ENCODE measurements at places on chromosomes 2 and 18.

- no peak for DNase-seq
Measured at GRCh38 chr2:160695402-160696086, 201.9 kb upstream of the RBMS1 start.

- no peak for DNase-seq
Measured at GRCh38 chr2:18993756-18994338, 364.6 kb downstream of the OSR1 start.

- DNase-seq: no peak
Measured at GRCh38 chr2:56382466-56382865, 198.7 kb downstream of the CCDC85A start.

DNA sequence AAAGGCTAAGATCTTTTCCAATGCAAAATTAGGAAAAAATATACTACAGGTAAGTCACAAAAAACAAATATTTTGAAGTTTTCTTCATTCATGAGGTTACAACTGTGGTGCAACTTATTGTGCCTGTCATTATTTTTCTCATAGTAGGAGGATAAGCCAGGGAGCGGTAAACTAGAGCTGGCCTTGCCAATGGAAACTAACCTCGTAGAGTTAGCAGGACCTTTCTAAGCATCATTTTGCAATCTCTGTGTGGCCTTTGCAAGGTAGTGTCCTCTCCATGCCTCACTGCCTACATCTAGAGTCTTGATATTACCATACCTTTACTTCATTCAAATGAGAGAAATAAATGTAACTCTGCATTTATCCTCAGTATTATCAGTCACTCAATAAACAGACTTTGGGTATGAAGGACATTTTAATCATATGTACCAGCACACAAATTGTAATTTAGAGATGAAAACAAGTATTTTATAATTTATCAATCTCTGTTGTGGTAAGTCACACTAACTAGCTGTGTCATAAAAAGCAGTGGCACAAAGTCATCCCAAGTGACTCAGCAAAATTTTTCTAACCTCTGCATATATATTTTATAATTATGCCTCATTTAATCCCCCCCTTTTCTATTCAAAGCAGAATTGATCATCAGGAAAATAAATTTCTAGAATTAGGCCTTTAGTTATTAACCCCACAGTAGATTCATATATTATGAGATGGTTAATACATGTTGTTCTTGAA is 47.0 kb downstream of the LANCL1 start:
- no peak for DNase-seq

- peak; percentile 52 for DNase-seq
Measured at GRCh38 chr2:190879474-190880377, 895 bp upstream of the GLS start.

GRCh38 chr2:169891593-169892298 is 64.5 kb downstream of the UBR3 start:
- no peak for DNase-seq

DNA sequence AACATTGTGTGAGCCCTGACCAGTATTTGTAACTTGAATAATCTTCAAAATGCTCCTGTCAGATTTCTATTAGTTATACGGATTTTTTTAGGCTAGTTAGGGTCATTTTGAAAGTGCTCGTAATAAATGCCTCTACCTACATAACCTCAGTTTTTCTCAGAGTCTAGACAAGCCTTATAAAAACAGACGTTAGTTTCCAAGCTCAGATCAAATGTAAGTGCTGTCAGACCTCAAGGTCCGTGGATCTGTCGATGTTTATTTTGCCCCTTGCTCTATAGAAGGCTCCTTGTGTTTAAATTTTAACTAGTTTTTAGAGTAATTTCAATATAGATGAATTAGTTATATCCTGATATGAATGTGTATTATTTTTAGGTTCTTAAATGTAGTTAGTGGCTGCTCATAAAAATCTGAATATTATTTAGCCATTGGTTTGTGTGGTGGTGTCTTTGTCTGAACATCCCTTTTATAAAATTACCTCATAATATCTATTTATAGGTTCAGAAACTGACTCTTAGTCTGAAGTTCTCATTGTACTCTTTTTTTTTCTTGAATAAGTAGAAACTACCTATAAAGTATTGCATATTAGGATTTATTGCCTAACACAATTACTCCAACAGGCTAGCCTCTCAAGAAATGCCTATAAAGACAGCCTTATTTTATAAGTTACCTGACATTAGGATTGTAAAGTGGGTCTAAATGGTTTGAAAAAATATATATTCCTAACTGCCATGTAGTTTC is 71.1 kb downstream of the MTA3 start:
- DNase-seq: no peak

DNA sequence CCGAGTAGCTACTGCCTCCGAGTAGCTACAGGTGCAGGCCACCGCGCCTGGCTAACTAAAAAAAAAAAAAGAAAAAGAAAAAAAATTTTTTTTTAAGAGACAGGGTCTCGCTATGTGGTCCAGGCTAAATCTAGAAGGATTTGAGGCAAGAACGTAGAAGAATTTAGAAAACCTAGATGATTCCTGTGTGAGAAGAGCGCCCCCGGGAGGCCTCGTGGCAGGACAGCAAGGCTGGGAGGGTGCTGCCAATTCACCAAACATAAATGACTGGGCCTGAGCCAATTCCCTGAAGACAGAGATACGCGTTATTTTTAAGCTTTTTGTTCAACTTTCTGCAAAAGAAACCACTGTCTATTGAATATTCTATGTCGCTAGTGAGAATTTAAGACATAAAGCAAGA is 90.1 kb upstream of the TGFA start:
- DNase-seq: no peak

DNA sequence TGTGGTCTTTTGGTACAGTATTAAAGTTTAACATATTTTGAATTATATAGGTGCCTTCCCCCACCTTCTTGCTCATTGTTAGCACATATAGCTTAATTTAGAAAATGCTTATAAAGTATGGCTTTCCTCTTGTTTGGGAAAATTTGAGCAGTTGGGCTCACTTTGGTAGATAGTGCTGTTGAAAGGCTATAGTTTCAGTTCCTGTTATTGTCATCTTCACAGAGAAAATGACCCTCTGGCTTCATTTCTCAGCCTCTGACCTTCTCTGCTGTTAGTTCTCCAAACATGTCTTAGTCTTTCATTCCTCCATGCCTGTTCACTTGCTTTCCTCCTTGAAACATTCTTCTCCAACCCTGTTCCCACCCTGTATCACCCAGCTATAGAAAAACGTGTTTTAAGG is 200.6 kb downstream of the WDR7 start:
- DNase-seq: no peak

- DNase-seq: no peak
Measured at GRCh38 chr2:96679848-96680247, 37.3 kb downstream of the FER1L5 start.

DNA sequence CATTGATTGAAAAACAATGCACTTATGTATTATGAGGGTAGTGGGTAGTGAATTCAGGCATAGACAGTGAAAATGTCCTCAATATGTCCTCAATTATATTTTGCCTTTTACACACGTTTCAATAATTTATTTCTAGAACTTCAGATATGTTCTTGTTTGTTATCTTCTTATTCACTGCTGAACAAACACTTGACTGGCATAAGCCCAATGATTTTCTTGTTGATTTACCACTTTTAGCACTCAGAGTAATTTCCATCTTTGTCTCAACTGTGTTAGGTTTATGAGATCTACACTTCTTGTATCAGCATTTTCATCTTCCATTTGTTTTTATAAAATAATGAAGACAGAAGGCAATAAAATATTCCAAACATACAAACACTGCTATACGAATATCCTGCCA is 61.8 kb upstream of the DCC start:
- DNase-seq: no peak

DNA sequence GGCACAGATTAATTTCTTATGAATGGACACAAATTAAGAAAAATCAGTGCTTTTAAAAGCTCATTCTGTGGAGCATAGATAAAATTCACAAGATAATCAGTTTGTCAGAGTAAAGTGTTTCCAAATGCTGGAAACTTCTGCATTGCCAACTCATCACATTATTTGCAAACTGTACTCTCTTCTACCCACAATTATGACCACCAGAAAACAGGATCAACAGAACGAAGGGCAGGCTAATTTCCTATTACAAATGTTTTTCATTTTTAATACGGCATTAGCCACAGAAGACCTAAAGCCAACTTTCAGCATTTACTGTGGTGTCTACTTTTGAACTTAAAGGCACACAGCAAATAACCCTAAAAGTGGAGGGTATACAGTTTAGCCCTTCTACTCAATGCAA is 6.0 kb downstream of the IRS1 start:
- no peak for DNase-seq

DNA sequence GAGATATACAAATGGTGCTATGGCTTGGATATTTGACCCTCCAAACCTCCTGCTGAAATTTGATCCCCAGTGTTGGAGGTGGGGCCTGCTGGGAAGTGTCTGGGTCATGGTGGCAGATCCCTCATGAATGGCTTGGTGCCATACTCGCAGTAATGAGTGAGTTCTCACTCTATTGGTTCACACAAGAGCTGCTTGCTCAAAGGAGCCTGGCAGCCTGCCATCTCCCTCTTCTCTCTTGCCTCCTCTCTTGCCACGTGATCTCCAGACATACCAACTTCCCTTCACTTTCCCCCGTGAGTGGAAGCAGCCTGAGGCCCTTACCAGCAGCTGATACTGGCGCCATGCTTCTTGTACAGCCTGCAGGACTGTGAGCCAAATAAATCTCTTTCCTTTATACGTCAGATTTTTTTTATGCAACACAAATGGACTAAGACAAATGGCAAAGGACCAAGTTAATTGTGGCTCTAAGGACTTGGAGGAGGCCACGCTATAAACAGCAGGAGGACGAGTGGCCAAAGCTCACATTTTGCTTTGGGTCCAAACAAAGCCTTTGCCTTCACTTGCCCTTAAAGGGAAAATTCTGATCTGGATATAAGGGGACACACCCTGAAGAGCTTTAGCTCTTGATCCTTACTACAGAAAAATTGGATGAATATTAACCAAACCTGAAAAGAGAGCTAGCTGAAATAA is 214.7 kb downstream of the SS18 start:
- DNase-seq: no peak

- no peak for DNase-seq
Measured at GRCh38 chr18:22822024-22822423, 111.1 kb upstream of the RBBP8 start.
